OCI-LY7 (cell line): ENCODE measurements at places on chromosomes 4 and X.

DNA sequence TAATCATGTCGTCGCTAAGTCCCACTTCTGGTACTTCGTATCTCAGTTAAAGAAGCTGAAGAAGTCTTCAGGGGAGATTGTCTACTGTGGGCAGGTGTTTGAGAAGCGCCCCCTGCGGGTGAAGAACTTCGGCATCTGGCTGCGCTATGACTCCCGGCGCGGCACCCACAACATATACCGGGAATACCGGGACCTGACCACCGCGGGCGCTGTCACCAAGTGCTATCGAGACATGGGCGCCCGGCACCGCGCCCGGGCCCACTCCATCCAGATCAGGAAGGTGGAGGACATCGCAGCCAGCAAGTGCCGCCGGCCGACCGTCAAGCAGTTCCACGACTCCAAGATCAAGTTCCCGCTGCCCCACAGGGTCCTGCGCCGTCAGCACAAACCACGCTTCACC is 11.3 kb downstream of the PNCK start:
- peak; percentile 31 for DNase-seq

DNA sequence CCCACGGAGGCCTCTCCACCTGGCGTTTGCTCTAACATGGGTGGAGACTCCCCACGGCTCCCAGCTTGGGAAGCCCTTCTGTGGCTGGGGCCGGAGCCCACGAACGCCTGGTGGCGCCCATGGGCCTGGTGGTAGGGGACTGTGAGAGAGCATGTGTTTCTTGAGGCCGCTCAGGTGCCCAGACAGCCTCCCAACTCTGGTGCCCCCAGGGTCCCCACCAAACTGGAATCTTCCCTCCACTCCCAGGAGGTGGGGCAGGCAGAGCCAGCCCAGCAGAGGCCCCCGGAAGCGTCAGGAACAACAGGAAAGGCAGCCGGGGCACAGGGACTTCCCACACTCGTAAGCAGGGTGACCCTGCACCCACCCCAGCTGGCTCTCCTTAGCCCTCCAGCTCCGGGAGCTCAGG is 33.3 kb upstream of the FGFR3 start:
- DNase-seq: no peak

DNA sequence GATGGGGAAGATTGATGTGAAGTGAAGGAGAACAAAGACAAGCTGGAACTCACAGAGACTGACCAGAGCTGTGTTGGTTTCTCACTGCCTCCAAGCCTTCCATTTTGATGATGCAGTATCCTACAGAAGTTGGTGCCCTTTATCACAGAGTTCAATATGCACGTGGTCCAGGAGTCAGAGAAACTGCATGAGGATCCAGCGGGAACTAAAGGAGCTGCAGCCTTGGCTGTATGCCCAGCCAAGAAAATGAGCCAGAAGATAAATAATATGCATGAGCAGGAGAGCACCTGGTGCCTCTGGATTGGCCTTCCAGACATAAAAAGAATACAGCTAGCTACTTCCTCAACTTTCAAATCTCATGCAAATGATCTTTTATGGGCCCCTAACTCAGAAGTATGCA is 44.3 kb upstream of the DCLK2 start:
- DNase-seq: no peak

DNA sequence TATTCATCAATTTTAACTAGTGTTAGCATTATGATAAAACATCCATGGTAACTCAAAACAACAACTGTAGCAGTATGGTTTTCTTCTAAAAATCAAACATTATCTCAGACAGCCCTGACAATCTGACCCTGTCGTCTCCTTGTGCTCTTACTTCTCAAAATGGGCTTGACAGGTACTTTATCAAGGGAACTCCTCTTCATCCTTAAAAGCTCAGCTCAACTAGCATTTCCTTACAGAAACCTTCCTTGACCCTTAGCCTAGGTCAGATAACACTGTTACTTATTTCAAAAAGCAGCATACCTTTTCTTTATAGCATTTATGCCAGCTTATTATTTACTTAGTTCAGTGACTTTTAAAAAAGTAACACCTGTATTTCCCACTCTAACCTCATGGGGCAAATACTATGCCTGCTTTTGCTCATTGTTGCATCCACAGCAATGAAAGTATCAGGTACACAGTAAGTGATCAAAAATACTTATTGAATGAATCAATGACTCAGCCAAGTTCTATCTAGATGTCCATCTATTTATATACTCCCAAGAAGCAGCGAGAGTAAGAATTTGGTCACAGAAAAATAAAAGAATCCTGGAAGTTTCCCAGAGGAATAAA is 41.9 kb downstream of the ADAMTS3 start:
- DNase-seq: no peak

- DNase-seq: no peak
Observed at GRCh38 chr4:6386091-6386490, 86.3 kb downstream of the PPP2R2C start.

GRCh38 chr4:10605031-10605430 is 79.5 kb downstream of the CLNK start:
- no peak for DNase-seq

DNA sequence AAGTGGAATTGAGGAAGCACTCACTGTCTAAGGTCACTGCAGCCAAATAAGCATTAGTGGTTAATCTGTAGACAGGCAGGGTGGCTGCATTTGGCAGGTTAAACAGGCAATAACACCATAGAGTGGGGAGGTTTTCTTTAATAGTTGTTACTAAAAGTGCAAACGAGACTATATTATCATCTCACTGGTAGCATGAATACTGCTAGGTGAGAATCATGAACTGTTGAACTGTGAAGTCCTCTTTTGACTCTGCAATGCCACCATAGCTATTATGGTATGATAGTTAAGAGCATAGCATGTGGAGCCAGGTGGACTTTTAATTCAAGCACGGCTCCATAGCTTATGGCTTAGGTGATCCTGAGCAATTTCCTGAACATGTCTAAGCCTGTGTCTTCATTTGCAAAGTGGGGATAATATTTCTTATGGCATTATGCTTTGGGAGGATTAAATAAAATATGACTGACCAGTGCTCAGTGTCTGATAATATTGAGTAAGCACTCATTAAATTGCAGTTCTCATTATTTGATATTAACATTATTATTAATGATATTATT is 235.6 kb upstream of the HHIP start:
- no peak for DNase-seq

DNA sequence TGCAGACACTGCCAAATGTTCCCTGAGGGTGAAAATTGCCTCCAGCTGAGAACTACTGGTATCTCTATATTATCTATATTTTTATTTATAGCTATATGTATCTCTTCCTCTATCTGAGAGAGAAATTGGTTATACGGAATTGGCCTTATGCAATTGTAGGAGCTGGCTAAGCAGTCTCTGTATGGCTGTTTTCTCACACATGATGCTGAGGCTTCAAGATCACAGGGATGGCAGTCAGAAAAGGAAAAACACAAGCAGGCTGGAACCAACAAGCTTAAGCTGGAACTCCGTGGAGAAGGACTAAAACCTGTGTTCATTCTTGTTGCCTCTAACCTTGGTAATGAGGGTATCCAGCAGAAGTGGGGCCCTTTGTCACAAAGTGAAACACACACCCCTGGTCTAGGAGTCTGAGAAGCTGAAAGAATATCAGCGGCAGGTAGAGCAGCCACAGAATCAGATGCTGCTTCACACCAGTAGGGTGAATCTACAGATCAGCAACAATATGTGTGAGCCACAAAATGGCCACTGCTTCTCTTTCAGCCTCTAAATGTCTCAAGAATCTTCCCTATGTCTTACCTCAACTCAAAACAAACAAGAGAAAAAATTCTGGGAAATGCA is 166.5 kb upstream of the PPP1R2C start:
- peak; percentile 31 for DNase-seq

GRCh38 chr4:27020603-27021002 is 160.0 kb downstream of the STIM2 start:
- DNase-seq: no peak

- DNase-seq: no peak
Observed at GRCh38 chr4:97938141-97938540, 205.1 kb downstream of the STPG2 start.

DNA sequence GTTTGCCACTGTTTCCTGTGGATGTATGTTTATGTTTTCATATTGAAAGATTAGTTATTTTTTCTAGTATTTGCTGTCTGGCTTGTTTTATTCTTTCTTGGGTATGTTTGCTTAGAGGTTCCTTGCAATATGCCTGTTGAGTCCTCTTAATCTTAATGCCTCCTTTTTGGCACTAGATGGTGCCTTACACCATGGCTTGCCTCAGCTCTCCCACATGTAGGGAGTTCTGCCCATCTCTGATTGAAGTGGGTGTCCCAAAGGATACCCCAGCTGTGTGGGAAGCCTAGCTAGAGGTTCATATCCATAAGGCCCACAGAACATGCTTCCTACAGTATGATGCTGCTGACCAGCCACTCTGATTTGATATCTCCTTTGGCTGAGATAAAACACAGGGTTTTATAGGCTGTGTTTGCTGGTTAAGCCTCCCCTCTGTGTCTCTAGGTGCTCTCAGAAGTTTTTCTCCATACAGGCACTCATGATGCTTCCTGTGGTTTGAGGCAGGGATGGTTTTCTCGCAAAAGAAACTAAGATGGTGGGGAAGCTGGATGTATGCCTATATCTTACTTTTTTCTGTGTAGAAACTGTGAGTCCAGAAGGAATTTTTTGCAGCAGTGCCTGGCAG is 162.4 kb downstream of the ASB9 start:
- DNase-seq: no peak

GRCh38 chrX:2928583-2929434 is at the start of gene ARSD:
Gene ARSD, minus strand, starts transcription at chrX:2929339. Its CDS starts 64 bp downstream, at chrX:2929275.
- no peak for DNase-seq

- DNase-seq: no peak
Observed at GRCh38 chr4:24235618-24236017, 345.8 kb upstream of the PPARGC1A start.

GRCh38 chr4:48103483-48104139 is 30.4 kb downstream of the TXK start:
- no peak for DNase-seq

- no peak for DNase-seq
Observed at GRCh38 chr4:17142232-17142711, 243.8 kb upstream of the LDB2 start.

DNA sequence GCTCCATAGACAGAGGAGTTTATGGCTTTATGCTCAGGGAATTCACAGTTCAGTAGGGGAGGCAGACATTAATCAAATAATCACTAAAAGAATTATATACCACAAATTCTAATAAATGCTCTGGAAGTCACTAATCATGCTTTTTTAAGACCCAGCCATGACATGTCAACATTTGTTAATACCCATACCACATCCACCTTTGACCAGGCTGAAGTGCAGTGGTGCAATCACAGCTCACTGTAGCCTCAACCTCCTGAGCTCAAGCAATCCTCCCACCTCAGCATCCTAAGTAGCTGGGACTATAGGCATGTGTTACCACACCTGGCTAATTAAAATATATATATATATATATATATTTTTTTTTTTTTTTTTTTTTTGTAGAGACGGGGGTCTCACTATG is 12.8 kb upstream of the SCD5 start:
- DNase-seq: no peak

DNA sequence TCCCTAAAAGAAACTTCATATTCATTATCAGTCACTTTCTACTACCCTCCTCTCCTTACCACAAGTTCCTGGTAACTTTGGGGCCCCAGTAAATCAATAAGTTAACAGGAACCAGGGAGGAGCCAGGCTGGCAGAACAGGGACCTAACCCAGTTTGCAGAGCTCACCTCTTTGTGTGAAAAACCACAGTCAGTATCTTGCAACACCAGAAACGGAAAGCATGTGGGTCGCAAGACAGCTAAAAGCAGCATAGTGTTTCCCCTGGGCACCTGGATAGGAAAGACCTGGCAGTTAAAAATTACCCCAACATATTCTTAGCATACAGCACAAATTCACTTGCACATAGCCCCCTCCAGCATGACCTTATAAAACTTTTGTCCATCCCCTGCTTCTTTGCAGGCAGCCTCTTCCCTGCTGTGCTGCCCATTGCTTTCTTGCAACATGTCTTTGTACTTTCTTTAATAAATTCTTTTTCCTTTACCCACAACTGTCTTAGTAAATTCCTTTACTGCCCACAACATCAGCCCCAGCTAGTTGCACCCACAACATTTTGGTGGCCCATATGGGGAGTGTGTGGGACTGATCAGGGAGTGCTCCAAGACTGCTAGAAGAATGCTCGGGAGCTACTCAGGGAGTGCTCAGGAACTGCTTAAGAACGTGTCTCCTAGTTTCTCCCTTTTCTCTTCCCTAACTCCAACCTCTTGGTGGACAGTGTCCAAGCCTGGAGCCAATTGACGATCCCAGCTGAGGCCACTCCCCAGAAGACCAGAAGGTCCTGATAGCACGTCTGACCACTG is 83.4 kb downstream of the MSN start:
- no peak for DNase-seq

DNA sequence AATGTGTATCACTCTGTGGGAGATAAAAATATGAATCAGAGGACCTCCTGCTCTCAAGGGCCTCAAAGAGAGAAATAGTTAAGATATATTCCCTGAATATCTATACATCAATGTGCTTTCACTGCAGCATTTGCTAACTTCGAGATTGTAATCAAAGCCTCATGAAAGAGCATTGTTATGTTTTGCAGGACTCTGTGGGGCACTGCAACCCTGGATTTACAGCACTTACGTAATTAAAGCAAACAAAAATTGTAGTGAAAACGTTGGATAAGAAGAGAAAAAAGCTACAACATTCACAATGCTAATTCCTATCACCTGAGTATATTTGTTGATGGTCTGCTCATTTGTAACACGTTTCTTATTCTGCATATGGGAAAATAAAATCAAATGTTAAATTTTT is 48.0 kb downstream of the ETNPPL start:
- no peak for DNase-seq

DNA sequence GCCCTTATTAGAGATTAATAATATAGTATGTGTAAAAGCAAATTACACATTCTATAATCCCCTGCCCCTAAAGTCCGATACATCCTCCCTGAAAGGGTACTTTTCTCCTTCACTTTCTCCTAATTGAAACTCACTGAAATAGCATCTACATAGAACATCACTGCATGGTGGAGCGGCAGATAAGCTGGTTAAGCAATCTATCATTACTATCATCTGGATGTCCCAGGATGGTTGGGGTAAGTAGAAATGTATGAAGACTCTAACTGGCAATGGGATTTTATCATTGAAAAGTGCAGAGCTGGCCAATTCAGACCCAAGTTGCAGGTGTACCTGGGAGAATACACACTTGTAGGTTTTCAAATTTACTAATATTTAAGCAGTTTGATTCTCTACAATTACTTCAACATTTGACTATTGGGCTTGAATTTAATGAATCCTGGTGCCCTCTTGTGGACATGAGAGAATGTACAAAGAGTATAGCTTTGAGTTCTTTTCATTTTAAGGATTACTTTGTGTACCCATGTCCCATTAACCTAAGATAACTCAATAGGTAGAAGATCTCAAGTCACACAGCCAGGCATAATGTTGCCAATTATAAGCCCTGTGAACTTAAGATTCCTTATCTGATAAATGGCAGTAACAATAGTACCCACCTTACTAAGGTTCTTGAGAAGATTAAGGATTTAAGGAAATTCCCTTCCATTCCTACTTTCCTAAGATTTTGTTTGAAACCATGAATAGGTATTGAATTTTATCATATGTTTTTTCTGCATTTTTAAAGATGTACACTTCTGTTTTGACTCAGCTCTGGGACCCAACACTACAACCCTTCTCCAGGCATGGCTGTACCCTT is 69.8 kb downstream of the SHROOM3 start:
- DNase-seq: peak; percentile 32
